ENCODE measurements at places on chromosomes 1 and 21.

DNA sequence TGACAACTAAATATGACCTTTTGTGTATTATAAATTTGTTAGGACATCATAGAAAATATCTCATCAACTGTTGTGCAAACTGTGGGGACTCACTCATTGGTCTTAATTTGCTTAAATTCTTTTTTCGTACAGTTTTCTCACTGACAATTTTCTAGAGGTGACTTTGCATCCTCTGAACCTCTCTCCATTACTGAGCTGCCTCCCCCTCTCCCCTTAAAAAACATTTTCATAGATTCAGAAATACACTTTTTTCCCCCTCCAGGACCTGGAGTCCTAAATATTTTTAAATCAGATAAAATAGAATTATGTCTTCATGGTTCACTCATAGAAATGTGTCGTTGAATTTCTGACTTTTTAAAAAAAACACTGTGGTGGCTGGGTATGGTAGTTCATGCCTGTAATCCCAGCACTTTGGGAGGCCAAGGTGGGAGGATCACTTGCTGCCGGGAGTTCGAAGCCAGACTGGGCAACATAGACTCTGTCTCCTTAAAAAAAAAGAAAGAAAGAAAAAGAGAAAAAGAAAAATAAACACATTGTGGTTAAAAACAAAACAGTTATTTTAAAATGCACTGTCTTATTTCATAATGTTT is 1.5 kb downstream of the CNST start:
- DNase-seq: no peak

DNA sequence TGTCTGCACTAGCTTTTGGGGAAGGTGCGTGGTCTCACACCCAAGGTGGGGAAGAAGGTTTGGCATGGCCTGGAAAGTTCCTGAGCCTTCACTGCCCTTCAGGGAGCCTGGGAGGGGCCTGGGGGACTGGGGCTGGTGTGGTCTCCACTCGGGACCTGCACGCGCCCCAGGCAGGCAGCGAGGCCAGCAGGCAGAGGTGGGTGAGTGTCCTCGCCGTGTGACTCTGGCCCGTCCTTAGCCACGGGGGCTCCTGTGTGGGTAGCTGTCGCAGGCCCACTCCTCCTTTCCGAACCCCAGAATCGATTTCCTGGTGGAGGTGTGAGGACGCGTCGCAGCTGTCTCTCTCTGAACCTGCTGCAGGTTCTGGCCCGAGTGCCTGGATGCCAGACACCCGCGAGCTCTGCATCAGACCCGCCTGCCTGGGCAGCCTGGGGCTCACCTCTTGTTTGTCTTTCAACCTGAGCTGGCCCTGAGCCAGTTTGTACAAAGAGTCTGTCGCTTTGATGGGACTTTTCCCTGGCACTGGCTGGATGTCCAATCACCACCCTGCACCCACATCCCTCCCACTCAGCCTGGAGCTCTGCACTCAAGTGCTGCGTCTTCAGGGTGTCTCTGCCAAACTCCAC is 36.0 kb upstream of the SLC19A1 start:
- DNase-seq: no peak

- no peak for DNase-seq
Measured at GRCh38 chr1:3501856-3502640, 47.6 kb downstream of the ARHGEF16 start.

- no peak for DNase-seq
Measured at GRCh38 chr1:230123280-230124185, 56.5 kb downstream of the GALNT2 start.

DNA sequence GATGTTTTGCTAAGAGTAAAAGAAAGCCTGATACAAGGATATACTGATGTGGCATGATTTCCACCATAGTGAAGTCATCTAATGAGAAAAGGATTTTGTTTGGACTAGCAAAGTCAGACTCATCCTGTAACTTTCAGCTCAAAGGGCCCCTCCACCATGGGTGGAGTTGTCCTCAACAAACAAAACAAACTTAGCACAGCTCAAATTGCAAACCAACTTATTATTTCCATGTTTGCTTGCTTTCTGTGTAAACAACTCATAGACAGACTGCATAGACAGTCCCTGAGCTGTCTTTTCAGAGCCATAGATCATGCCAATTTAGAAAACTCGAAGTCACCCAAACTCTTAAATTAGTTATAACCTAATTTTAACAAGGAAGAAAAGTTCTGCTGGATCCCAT is 69.4 kb upstream of the VAV3 start:
- DNase-seq: no peak

GRCh38 chr1:33222381-33222780 is 33.9 kb upstream of the ZNF362 start:
- no peak for DNase-seq

DNA sequence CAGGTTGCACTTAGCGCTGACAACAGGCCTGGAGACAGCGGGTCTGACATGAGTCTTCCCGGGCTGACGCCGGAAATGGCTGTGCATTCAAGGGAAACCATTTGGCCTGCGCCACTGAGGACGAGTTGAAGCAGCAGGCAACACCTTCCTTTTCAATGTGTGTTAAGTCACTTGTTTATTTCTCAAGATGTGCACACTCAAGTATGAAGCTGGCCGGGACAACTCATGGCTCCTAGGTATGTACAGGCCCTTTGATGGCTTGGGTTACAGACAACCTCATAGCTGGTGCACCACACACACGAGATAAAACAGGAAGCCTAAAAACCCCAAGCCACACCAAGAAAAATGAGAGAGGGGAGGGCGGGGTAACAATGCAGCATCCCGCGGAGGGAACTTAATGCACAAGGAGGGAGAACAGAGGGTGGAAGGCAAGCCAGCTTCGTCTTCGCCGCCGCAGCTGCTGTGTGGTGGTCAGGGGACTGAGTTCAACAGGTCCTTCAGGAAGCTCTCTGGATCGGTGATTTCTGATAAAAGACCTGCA is 118.0 kb upstream of the IFFO2 start:
- DNase-seq: no peak

GRCh38 chr21:32834211-32834915 is 62.8 kb upstream of the PAXBP1 start:
- no peak for DNase-seq

DNA sequence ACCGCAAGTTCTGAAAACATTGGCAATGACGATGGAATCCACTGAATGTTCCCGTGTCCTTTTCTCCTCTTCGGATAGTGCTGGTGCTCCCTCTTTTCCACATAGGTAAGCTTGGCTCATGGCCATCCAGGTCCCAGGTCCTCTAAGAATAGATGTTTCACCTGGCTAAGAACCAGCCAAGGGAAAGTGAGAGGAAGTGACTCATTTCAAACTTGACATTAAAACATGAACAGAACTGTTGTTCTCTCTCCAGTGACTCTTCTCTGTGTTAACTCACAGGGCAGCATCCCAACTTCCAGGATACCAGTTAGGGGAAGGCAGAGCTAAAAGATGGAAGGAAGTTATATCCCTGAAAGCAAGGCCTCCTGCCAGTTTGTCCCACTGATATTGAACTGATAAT is 493.8 kb upstream of the CHRM3 start:
- no peak for DNase-seq

DNA sequence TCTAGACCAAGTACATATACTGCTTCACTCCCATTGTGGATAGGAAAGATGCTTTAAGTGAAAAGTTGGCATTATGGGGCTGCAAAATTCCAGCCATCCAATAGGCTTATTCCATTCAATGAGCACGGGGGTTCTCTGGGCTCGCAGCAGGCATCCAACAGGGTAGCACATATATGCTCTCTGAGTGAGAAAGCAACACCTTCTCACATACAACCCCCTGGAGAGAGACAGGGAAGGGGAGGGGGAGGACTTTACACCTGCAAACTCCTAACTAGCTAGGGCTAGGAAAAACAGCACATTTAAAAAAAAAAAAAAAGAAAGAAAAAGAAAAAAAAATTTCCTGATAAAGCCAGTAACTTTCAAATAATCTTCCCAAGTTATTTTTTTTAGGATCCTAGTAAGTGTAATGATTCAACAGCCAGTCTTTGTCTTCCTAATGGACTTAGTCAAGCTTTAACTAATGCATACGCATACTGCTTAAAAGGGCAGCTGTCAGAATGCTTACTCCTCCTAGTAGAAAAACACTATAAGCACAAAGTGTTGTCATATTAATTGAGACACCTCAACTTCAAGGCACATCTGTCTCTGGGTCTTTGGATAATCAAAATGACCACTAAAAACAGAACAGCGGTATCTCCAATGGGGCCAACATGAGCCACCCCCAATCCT is 18.7 kb downstream of the PSMB2 start:
- no peak for DNase-seq

GRCh38 chr1:46030074-46030870 is 102.2 kb downstream of the PIK3R3 start:
- no peak for DNase-seq

DNA sequence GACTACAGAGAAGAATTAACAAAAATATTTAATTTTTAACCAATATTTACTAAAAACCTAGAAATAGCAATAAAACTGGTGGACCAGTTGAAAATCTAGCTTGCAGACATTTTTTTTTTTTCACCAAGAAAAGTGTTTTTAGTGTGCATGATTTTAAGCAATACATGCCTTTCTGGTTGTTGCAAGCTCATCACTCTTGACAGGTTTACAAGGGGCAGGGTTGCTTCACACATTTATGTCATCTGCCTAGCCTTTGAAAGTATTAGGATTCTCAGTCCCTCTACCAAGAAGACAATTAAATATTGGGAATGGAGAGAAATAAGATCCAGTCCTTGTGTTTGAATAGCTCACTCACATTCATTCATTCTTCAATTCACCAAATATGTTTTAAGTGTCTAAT is 53.8 kb upstream of the LYPLAL1 start:
- DNase-seq: no peak

- DNase-seq: no peak
Measured at GRCh38 chr1:50829014-50829958, 130.8 kb downstream of the FAF1 start.

- no peak for DNase-seq
Measured at GRCh38 chr1:236753516-236753915, 41.6 kb upstream of the MTR start.

GRCh38 chr21:31397939-31398338 is 53.9 kb upstream of the TIAM1 start:
- no peak for DNase-seq

GRCh38 chr1:177310326-177310725 is 139.6 kb downstream of the BRINP2 start:
- no peak for DNase-seq

GRCh38 chr1:236129306-236129705 is 13.0 kb upstream of the GPR137B start:
- no peak for DNase-seq

- DNase-seq: no peak
Measured at GRCh38 chr21:44487831-44488230, 32.5 kb downstream of the LRRC3 start.

- peak; percentile 63 for DNase-seq
Measured at GRCh38 chr1:150009604-150010392, 728 bp downstream of the OTUD7B start.

DNA sequence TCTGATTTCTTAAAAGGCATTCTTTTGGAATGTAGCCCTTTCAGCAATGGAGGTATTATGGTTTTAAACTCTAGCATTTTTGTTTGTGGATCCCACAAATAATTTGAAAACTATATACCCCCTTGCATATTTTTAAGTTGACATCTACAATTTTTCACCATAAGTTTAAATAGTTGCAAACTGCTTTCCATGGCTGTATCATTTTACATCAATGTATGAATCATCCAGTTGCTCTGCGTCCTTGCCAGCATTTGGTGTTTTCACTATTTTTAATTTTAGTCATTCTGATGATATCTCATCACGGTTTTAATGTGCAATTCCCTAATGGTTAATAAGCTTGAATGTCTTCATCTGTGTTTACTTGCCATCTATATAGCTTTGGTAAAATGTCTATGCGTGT is 20.7 kb downstream of the DIPK1A start:
- no peak for DNase-seq

- DNase-seq: no peak
Measured at GRCh38 chr1:43836267-43836951, 97.2 kb upstream of the ARTN start.

DNA sequence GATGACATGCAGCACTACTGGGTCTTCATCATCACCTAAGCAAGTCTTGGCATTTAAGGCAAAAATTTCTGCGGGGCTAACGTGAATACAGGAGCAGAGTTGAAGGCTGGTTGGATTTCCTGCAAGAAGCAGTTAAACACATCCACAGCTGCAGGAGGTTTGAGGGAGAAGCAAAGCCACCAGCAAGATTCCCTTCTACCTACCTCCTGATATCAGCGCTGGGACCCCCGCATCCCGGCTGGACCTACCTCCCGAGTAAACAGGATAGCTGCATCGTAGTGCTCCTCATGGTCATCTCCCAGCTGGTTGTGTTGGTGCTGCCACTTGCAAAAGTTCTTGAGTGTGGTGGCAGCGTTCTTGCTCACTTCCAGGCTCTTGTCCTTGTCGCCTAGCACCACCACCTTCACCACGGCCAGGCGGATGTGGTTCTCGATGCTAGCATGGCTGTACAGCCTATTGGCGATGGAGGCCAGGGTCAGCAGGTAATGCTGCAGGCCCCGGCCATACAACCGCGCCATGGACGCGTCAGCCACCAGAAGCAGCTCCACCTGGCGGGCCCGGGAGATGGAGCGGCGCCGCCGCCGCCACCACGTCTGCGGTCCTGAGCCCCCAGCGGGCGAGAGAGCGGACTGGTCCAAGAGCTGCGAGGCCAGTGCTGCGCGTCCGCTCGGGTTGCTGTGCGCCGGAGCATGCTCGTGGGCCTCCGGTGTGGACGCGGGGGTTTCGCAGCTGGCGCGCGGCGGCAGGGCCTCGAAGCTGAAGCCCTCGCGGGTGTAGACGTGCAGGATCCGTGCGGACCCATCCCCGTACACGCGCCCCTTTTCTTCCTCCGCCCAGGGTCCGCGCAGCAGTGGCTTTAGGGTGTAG is 1.6 kb downstream of the ADAMTS5 start:
- DNase-seq: no peak

DNA sequence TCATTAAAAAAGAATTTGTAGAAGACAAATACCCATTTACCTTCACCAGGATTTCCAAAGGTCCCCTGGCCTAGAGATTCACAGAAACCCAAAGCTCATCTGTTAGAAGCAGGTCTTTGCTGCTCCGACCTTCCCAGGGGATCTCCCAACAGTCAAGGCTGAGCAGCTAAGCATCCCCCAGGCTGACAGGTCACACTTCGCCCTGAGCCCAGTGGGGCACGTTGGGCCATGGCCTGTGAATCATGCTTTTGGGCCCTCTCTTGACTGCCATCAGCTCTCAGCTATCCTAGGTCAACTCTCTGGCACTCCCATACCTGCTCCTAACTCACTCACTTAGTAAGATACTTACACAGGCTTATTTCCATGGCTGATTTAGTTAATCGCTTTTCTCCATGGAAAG is 157.7 kb downstream of the DSCAM start:
- no peak for DNase-seq

DNA sequence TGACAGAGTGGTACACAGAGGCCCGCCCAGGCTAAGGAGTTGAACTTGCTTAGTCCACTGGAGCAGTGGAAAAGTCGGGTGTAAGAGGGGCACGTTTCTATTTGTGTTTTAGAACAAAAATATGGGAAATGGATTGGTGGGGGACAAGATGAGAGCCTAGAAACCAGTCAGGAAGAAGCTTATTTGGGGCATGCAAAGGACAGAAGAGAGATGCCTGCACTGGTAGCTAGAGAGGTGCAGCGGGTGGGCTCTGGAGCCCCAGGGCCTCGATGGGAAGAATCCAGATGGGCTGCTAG is 1.2 kb upstream of the LIN9 start:
- no peak for DNase-seq

Data from AG04450 (cell line).